Coronary artery (tissue), 2 donors: ENCODE measurements at places on chromosomes 12 and 14.
A peak's percentile ranks its signal among the peaks of the same experiment; 100 is the strongest.

GRCh38 chr12:4540638-4541037, 1.9 kb downstream of the RAD51AP1 start:
- DNase-seq = no peak

- DNase-seq = peak; percentile 87
Measured at GRCh38 chr14:52313903-52314594, at the start of gene PTGER2. PTGER2 (plus strand) TSS chr14:52314312; CDS start chr14:52314549, 237 bp downstream.

- DNase-seq = no peak
Measured at GRCh38 chr12:80272387-80272915, 171.6 kb upstream of the PTPRQ start.

DNA sequence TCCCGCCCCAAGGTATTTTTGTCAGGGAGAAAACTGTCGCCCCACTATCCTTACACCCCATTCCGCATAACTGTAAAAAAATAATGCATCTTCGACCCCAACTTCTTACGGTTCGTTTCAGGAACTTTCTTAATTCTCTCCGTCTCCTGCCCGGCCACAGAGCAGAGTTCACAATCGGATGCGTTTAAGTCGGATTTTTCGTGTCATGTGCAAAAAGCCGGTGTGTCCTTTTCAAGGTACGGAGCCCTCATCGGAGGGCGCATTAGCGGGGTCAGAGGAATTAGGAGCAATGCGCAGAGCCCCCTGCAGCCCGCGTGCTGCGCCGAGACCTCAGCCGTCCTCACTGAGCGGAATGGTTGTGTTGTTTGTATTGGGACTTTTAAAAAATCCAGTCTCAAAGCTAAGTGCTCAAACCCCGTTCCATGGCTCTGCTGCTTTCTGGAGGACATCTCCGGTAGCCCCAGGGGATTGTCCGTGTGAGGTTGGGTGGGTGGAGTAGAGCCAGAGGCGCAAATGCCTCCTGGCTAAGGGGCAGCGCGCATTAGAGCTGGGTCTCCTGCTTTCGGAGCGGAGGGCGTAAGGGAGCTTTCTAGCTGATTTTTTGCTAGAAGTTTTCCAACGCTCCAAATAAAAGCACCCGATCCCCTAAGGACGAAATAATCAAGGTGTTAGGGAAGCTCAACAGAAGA, 3.9 kb upstream of the GSC start:
- DNase-seq = no peak

GRCh38 chr14:55946231-55946630, 172.0 kb upstream of the PELI2 start:
- no peak for DNase-seq

- DNase-seq = no peak
Measured at GRCh38 chr12:12467264-12467663, 95.4 kb downstream of the DUSP16 start.

DNA sequence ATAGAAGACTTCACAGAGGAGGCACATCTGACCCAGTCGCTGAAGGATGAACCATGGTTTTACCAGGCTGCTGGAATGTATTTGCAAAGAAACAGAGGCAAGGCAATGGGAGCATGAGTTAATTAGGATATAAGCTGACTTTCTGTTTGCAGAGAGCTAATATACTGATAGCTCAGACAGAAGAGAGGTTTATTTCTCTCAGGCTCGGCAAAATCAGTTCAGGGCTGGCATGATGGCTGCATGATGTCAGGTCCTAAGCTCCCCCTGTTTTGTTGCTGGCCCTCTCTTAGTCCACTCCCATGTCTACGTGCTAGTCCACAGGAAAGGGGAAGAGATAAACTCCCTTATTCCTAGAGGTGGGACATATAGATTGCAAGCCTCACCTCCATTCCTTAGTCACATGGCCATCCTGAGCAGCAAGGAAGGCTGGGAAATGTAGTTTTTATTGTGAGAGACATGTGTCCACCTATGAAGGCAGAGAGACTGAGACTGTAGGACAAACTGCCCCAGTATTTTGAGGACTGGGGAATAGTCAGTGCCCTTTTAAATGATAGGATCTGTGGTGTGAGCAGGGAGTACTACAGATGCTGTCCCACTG, 224.5 kb downstream of the VRK1 start:
- no peak for DNase-seq

DNA sequence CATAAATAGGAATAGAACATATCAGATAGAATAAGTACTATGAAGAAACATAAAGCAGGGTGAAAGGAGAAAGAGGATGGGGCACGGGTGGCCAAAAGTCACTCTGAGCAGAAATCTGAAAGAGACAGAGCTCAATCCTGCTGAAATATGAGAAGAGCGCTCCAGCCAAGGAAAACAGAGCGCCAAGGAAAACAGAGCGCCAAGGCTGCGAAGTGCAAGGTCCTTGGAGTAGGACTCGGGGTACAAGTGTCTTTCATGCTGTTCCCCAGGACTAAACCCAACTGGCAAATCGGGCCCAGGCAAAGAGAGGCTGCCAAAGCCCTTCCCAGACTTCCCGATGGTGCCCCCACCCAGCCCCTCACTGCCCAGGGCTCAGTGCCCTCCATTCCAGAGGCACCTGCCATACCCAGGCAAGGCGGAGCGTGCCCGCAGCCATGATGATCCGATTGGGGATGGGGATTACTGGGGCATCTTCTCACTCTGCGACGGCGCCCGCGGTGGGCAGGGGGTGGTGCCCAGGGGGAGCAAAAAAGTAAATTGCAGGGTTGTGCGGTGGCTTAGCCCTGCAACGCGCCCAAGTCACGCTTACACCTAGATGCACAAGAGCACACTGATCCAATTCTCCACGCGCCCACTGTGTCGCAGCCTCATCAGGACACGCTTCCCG, 1.7 kb downstream of the LTBP2 start:
- no peak for DNase-seq

GRCh38 chr14:89845346-89845745, 109.2 kb downstream of the EFCAB11 start:
- DNase-seq = no peak

- DNase-seq = no peak
Measured at GRCh38 chr12:130064999-130065398, 97.3 kb upstream of the FZD10 start.

DNA sequence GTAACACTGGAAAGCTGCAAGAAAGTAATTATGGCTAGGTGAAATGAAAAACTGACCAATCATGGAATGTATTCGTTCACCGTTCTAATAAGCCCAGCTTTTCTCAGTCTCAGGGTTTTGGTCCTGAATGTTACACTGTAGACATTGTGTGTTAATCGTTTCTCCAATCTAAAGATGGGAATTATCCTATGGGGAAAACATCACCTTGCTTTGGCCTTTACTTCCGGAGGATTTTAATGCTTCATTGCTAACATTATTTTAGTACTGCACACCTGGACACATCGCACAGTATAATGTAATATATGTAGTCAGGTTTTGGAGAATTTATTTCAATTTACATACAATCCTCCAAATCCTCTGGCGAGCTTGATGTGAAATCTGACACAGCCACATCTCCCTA, 1.2 kb upstream of the TRHDE start:
- no peak for DNase-seq
